ENCODE measurements at places on chromosomes 16 and 17.

DNA sequence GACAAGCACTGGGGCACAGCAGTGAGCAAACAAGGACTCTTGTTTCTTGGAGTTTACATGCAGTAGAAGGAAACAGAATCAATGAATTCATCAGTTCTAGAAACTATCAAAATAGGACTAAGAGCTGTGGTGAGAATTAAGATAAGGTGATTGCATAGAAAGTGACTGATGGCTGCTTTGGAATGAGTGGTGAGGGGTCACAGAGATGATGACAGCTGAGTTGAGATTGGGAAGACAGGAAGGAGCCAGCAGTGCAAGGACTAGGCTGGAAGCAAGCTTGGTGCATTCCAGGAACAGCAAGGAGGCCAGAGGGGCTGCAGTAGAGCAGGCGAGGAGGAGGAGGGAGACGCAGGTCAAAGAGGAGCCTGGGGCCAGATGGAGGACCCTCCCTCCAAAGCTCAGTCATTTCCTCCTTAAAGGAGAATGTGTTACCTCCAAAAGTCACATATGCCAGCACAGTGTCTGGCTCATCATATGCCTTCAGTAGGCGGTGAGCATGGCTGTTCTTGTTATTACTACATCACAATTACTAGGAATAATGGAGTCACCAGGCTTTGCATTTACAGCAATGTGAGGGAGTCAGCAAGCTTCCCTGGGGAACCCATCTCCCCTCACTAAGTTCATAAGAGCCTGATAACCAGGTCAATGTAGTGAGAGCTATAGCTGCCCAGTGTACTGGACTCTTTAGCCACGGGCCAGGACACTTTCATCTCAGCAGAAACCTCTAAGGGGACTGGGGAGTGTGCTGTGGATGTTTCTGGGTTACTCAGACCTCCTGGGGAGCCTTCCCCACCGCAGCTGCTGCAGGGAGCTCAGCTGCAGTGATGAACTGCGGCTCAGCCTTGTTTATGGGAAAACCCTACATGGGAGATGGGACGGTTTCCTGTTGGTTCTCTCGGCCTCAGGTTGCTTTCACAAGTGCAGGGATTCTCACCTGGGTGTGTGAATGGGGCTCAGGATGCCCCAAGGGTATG lies 157.2 kb downstream of the SEC14L1 start:
- DNase-seq: no peak

GRCh38 chr17:81217491-81217890 lies 5.3 kb downstream of the CEP131 start:
- no peak for DNase-seq

DNA sequence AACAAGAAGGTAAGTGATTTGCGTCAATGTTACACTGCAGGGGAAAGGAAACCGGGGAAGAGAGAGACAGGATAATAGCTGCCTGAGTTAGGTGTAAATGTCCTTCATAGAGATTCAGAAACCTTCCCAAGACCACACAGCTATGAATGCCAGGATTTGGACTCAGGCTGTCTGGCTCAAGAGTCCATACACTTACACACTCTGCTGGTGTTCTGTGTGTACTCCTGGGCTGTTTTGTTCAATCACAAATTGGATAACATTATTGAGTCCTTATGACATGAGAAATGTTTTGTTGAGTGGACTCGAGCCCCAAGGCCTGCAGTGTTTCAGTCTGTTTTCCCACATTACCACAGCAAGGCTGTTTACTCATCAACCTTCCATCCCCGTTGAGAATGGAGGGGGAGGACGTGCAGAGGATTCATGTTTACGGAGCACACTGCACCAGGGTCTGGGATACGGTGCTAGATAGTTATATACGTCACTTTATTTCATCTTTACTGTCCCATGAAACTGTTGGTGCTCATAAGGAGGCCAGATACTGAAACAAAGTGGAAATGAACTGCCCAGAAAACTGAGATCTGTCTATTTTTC lies 450.8 kb downstream of the HAPSTR1 start:
- DNase-seq: no peak

DNA sequence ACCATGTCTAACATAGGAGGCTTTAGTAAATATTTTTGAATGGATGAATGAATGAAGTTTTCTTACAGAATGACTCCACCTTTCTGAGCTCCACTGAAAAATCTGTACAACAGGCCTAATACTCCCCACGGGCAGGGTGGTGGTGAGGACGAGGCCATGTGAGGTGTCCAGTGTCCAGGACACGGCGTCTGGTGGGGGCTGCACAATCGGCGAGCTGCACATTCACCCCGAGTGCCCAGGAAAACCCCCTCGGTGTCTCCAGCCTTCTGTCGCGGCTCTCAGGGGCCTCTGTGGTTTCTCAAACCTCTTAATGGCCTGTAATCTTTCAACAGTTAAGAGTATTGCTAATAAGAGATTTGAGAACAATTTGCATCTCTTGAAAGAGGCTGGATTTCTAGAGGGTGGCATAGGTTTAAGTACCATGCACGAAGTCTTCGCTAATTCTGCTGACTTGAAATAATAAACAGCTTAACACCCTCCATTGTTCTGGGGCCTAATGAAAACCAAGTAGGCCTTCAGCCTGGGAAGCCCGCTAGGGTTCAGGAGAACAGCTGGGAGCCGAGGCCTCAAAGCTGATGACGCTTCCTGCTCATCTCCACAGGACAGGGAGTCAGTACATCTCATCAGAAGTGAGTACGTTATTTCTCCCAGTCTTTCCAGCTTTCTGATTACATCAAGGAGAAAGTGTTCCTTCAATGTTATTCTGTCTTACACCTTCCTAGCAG lies 304.6 kb upstream of the FOXF1 start:
- DNase-seq: no peak

DNA sequence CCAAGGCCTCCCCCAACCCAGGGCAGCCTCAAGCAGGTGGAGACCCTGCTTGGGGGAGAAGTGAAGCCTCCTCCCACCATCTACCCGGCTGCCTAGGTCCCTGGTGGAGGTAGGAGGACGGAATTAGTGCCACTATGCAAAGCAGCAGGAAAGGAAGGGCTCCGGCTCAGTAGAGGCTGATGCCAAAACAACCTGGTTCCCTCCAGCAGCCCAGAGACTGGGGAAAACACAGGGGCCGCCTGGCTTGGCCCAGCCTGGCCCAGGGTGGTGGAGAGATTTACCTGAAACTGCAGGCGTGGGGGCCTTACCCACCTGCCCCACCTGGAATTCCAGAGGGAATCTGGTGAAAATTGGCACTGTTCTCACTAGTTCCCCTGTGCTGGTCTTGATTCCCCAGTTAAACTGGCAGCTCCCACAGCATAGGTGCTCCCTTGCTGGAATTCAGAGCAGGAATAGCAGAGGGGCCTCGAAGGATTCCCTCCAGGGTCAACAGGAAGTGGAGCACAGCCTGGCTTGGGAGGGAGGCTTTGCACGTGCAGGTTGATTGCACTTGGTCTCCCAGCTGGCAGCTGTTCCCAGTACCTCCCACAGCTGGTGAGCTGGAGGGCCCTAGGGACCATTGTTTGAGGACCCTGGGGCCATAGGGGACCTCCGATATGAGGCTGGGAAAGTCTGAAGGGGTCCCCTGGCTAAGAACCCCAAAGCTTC lies 4.5 kb downstream of the CD79B start:
- DNase-seq: no peak

DNA sequence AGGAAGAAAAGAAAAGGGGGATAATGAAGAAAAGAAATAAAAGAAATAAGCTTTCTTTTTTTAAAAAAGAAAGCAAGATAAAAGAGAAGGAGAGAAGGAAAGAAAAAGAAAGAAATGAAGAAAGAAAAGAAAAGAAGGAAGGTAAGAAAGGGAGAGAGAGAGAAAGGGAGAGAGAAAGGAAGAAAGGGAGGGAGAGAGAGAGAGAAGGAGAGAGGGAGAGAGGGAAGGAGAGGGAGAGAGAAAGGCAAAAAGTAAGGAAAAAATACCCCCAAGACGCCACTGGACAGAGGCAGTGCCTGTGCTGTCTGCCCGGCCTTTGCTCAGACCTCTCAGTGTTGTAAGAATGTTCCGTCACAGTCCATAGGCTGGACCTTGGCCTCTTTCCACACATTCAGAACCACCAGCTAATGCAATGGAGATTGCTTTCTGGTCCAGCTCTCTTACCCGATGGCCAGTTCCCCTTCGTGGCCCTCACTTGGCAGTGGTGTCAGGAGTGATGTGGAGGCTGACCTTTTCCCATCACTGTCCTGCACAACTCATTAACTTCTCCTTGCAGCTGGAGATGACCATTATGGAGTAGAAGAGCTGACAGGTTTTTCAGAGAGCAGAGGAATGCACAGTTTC lies 14.3 kb upstream of the HNF1B start:
- no peak for DNase-seq

DNA sequence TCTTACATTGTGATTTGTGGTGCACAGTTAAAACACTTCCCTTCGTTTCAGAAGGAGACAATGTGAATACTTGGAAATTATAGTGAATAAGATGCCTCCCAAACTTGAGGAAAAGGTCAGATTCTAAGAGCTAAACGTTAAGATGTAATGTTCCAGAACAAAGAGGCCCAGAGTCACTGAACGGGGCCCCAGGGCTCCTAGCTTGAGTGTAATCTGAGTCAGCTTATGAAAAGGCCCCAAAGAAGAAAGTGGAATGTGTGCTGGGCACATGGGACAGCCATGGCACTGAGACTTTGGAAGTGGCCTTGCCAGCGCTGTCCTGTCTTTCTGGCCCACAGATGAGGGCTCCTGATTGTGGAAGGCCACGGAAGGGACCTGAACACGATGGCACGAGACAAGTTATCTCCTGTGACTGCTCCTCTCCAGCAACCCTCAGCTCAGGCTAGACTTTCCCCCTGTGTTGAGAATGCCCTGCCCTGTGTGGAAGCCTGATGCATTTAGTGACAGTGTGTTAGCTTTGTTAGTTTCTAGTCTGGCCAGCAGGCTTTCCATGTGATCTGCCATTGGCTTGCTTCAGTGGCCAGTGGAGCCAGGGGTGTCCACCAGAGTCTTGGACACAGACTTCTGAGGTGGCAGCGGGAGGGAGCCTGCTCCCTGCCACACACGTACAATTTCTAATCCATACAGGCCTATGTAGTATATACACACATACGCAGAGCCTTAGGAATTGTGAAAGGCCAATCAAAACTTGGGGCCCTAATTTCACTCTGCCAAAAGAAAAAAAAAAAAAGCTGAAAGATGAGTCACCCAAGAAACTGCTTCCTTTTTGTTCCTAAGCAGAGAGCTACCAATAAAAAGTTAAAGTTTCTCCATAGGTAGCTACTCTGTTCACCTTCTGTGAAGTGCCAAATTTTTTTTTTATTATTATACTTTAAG lies 13.1 kb downstream of the SPATA33 start:
- no peak for DNase-seq

DNA sequence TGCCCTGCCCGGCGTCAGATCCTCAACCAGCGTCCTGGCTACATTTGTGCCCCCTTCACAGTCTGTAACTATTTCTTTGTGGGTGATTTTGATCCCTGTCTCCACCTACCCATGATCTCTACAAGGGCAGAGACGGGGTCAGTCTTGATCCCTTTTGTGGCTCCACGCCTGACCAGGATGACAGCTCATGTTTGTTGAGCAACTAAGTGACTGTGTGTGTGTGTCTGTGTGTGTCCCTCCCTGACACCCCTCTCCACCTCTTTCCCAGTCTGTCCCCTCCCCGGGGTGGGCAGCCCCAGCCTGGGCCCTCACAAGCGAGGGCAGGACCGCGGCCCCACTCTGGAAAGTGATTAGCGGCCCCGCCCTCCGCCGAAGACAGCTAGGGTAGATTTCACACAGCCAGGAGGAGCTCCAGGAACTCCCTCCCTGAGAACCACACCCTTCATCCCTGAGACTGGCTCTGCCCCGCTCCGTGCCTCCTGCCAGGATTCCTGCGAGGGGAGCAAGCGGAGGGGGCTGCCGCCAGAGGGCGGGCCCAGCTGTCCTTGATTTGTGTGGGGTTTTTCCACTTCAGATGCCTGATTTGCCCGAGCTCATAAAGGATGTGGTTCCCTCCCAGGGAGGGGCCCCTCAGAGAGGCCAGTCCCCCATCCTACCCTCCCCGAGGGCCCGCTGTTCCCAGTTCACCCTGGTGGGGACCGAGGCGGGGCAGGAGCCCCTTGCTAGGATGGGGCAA lies 5.3 kb upstream of the HS3ST6 start:
- DNase-seq: no peak

GRCh38 chr17:43027091-43028032 lies 2.3 kb downstream of the RND2 start:
- DNase-seq: no peak

GRCh38 chr17:72671016-72671415 lies 421.5 kb downstream of the SLC39A11 start:
- no peak for DNase-seq

DNA sequence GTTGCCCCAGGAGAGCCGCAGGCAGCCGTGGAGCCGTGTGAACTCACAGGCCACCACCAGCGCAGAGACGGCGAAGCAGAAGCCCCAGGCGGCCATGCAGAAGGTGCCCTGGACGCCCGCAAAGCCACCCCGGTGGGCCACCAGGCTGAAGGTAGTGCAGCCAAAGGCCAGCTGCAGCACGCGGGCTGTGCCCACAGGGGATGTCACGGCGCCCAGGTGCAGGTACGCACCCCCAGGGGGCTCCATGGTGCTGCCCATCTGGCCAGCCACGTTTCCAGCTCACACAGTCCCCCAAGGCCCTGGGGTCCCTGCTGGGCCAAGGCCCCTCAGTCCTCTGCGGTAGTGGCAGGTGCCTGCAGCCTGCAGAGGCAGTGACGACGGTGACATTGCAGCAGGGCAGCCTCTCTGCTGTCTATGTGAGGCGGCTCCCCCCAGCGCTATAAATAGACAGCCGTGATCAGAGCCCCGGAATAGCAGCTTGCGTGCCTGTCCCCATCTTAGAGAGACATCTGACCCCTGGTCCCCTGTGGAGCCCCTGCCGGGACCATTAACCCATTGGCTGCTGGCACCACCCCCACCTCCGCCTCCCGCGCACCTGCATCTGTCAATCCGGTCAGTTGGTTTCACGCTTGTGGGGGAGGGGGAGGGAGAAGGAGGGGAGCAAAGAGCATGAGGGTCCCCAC lies 4.5 kb upstream of the PYCR1 start:
- no peak for DNase-seq

DNA sequence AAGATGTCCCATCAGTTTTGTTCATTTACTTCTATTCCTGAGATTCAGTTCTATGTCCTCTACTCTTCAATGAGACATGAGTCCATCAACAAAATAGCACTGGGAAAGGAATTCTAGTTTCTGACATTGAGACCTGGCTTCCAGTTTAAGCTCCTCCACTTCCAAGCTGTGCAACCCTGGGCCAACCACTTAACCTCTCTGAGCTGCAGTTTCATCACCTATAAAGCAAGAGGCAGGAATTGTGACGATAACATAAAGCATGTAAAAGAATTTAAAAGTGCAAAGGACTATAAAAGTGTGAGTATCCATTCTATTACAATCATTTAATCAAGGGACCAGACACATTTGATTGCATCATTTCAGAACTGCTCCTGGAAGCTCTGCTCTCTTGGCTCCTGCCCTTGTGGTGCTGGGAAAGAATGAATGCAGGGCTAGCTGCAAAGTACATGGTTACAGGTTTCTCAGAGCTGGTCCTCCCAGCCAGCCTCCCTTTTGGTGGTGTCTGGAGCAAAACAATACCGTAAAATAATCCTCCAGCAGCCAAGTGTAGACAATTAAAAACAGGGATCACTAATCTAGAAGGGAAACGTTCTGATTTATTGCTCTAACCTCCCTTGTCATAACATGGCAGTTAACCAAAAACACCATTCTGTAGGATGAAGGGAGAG lies 113.9 kb downstream of the VPS53 start:
- no peak for DNase-seq

- DNase-seq: no peak
Measured at GRCh38 chr16:14409563-14409962, 220.5 kb downstream of the PARN start.

GRCh38 chr17:19368229-19368628 lies 5.7 kb upstream of the B9D1 start:
- no peak for DNase-seq

GRCh38 chr16:77306075-77306474 lies 106.9 kb downstream of the SYCE1L start:
- no peak for DNase-seq

GRCh38 chr17:15513856-15514459 lies 46.5 kb upstream of the CDRT4 start:
- no peak for DNase-seq

Data from stimulated activated CD8-positive, alpha-beta memory T cell treated with anti-CD3 and anti-CD28 coated beads, Interleukin-4, amount 100 ng/mL, for 1 hour (primary cell).